HuH-7.5 (cell line): ENCODE measurements at places on chromosomes 5 and 9.
A peak's percentile ranks its signal among the peaks of the same experiment; 100 is the strongest.

DNA sequence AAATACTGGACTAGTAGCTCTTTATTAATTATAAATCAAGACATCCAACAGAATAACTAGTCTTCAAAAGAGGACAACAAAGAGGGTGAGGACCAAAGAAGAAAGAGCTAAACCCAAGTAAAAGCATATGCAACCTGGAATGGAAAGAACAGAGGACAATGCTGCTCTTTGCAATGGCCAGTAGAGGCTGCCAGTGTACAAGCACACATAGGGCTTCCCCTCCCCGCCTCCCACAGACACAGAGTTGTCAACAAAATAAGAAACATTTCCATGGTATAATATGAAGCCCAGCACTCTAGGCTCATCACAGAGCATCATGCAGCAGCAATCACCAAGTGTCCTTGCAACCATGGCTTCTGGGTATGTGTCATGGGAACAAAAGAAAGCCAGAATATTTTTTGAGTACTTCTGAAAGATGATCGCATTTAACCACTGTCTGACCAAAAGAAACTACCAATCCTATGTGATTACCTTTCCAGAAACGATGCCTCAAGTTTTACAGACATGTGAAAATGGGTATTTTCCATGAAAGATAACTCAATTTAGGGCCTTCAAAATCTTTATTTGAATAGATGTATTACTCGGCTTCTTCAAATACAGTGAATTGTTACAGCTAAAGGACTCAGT is 58.1 kb downstream of the RFX3 start:
- DNase-seq: peak; percentile 11

DNA sequence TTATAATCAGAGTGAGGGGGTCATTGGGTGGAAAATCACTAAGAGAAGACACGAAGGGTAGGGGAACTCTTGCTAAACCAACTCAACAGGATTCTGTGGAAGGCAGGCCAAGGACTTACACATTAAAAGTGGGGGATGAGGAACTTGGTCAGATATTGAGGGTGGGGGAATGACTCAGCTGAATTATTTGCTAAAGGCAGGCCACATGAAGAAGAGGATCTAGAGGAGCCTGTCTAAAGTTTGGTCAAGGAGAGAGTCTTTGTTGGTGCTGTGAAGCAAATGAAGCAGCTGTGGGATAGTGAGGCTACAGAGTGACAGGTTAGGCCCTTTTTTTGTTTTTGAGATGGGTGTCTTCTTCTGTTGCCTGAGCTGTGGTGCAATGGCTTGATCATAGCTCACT is 63.9 kb upstream of the SPRY4 start:
- no peak for DNase-seq

DNA sequence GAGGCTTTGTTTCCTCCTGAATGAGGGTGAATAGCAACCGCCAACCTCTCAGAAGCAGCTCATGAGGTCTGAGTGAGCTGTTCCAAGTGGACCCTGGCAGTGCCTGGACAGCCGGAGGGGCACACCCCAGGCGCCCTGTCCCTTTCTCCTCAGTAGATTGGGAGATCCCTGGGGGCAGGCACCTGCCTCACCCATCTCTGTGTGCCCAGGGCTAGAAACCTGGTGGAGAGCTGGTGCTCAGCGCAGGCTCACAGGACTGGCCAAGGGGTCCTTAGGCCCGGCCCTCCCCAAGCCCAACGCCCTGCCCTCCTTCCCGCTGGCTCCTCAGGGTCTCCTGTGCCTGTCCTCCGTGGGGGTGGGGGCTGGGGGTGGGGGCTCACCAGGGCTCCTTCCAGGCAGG is 14.9 kb upstream of the MAPK9 start:
- DNase-seq: no peak

- DNase-seq: no peak
These were observed 46.7 kb upstream of the MAMDC2 start for GRCh38 chr9:69996967-69997366.

DNA sequence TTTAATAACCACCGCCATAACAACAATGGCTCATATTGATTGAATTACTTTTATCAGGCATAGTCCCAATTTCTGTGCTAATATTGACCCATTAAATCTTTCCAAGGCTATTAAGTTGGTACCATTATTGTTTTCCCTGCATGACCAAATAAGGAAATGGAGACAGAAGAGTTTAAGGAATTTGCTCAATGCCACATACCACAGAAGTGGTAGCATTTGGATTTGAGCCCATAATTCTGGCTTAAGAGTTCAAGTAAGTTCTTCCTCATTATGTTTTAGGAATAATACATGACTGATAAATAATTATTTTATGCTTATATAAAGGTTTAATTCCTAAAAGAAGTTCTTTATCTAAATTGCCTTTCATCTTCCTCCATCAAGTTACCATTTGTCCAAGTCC is 43.4 kb upstream of the HAPLN1 start:
- no peak for DNase-seq

DNA sequence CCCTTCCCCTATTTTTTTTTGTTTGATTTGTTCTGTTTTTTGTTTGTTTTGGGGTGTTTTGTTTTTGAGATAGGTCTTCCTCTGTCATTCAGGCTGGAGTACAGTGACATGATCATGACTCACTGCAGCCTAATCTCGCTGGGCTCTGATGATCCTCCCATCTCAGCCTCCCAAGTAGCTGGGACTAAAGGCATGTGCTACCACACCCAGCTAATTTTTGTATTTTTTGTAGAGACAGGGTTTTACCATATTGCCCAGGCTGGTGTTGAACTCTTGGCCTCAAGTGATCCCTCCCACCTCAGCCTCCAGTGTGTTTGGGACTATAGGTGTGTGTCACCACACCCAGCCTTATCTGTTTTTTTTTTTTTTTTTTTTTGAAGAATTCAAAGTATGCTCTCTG is 605.4 kb downstream of the DNAH5 start:
- no peak for DNase-seq

DNA sequence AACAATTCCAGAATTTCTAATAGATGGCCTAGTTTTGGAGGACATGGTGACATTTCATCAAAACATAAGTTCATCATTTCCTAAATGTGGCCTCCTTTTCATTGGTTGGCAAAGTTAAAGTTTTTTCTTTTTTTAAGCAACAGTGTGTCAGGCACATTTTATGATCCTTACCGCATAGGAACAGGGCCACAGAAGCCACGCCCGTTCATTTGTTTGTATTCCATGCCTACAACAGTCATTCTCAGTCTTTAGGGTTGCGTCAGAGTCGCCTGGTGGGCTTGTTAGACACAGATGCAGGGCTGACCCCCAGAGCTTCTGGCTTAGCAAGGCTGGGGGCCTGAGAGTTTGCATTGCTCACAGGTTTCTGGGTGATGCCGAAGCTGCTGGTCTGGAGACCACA is 130.2 kb downstream of the HSD17B3 start:
- no peak for DNase-seq

DNA sequence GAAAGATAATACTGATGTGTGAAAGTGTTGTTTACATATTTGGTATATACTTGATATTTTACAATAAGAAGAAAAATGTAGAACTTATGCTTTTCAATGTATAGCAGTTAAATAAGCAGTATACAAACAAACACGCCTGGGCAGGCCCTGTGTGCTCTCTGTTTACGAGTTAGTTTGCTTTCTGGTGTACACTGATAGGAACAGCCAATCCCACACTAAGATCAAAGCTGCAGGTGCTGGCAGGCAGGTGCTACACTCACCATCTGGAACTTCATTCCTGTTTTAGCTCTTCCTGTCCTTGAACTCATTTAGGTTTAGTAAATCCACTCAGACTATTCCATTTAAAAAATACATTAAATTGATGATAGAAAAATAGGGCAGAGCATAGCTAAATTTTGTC is 614.7 kb upstream of the ST8SIA4 start:
- no peak for DNase-seq

DNA sequence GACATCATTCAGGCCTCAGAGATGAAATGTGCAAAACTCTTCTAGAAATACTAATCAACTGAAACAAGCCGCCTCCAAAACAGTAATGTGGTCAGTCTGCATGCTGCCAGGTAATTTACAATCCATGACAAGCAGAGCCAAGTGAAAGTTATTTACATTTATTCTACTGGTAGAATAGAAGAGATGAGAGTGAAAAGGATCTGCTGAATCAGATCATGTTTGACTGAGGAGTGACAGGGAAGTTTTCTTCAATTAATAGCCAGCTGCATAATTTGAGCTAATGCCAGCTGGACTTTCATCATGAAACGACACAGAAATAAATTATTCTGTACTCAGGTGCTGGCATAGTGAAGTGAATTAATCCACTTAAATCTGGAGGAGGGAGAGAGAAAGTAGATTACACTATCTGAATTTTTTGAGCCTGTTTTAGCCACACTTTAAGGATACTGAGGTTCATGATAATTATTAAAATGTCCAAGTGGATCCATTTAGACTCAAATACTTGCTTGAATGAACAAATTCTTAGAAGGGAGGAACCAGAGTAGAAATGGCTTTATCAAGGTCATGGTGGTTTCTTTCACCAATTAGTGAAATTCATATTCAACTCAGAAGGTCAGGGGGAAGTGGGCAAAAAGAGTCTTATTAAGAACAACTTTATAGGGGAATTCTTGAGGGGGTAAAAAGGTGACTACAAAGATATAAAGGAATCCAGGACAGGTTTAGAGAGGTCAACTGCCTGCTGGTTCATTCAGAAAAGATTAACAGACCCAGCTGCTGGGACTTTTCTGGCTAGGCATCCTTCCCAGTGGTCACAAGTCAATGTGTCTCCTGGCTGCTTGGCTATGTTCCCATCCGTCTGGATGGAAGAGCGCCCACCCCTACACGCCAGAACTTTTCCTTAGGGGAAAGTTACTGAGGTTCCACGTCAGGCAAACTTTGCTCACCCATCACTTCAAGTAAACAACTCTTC is 350.4 kb downstream of the PDE4D start:
- DNase-seq: no peak

- DNase-seq: no peak
These were observed 392.5 kb downstream of the KDM4C start for GRCh38 chr9:7150153-7150890.

- DNase-seq: no peak
These were observed 682 bp downstream of the DHX29 start for GRCh38 chr5:55306641-55307382.

GRCh38 chr9:129650680-129651235 is 8.8 kb upstream of the ASB6 start:
- no peak for DNase-seq

DNA sequence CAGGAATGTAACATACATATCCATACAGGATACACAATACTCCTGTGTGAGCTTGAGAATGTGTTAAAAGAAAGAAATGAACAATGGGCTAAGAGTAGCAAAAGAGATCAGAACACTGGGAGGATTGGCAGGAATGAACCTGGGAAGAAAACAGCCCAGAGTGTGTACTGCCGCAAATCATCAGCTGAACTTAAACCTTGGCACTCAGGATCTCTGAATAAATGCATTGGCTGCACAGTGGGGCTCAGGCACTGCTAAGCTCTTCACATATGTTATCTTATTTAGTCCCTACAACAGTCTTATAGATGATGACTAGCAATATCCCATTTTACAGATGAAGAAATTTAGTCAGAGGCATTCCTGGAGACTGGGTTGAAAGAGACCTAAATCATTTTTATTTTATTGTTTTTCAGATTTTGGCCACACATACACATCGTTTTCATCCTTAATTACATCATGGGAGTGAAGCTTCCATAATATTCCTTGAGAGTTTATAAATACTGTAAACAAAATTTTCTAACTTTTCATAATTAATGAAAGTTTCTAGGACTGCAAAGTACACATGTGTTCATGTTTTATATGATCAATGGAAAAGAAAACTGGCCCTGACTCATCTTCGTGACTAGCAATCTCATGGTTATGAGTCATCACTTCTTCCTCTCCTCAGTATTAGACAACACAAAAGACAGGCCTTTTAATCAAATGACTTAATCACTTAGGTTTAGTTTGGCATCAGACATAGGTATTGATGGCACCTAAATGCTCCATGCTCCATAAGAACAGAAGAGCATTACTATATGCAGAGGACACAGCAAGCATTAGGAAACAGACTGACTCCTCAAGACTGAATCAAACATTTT is 59.2 kb downstream of the CDH18 start:
- DNase-seq: no peak

- DNase-seq: peak; percentile 72
These were observed 332.3 kb downstream of the CWC27 start for GRCh38 chr5:65100911-65101631.

GRCh38 chr5:32678472-32678871 is 32.6 kb upstream of the NPR3 start:
- no peak for DNase-seq

DNA sequence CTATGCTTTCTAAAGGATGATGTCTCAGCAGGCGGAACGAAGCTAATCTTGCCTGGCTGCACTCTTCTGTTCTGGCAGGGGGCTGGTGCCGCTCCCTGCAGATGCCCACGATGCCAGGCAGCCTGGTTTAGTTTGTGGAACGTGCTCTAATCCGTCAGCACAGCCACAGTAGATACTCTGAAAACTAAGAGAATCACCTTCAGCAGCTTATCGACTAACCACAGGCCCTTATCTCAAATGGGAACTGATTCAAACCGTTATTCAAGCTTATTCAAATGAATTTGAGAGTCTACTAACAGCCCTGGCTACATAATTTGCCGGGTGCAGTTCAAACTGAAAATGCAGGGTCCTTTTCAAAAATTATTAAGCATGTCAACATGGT is 246.6 kb upstream of the ANKRD55 start:
- DNase-seq: no peak

DNA sequence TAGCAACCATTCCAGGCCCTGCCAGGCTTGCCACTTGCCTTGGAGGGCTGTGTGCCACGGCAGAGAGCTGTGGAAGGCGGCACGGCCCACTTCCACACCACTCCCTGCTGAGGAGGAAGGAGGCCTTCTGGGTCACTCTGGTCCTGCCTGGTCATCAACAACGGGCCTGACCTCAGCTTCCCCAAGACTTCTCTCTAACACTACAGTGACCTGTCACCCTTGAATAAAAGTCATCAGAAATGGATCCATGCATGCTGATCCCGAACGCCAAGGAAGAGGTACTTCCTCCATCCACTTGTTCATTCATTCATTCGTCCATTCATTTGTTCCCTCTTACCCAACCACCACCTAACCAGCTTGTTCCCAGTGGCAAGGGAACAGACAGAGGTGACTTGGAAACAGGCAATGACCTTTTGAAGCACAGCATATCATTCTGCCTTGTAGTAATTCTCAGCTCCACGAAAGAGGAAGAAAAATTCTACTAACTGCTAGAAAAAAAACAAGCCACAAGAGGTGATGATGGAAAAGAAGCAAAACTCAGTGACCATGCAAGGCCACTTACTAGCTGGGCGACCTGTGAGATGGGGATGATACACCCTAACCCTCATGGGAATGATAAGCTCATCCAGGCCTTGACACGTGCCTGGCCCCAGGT is 58.6 kb downstream of the STK10 start:
- no peak for DNase-seq

- DNase-seq: no peak
These were observed 72.0 kb downstream of the RETREG1 start for GRCh38 chr5:16544607-16545374.

GRCh38 chr5:73274881-73275663 is 102.1 kb downstream of the TMEM174 start:
- no peak for DNase-seq
